ENCODE measurements at places on chromosomes 5 and 9.

DNA sequence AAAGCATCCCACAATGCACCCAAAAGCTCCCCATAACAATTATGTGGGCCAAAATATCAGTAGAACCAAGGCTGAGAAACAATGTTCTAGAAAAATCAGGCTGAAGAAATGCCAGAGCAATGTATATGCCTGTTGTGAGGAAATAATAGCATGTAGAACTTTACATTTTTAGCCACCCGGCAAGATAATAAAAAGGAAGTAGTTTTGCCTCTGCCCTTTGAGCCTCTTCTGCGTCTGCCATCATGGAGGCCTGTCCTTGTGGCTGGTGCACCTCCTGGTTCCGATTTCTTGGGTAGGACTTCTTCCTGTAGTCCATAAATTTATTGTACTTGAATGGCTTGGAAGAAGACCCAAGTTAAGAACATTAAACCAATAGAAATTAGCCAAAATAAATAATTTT, 38.9 kb upstream of the TNFAIP8 start:
- DNase-seq: no peak

DNA sequence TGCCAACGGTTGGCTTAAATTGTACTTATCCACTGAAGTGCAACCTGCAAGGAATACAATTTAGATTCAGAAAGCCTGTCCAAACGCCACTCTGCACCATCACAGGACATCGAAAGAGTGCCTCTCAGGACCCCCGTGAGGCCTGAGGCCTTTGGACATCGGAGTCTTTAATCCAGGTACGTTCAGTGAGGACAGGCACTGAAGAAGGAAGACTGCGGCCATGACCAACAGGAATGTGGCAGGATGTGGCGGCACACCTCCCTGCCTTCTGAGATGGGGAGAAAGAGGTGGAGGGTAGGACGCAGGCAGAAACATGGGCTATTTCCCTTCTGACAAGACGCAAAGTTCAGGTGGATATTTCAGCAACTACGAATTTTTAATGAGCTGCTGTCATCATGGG, 205.8 kb downstream of the FANCC start:
- no peak for DNase-seq

DNA sequence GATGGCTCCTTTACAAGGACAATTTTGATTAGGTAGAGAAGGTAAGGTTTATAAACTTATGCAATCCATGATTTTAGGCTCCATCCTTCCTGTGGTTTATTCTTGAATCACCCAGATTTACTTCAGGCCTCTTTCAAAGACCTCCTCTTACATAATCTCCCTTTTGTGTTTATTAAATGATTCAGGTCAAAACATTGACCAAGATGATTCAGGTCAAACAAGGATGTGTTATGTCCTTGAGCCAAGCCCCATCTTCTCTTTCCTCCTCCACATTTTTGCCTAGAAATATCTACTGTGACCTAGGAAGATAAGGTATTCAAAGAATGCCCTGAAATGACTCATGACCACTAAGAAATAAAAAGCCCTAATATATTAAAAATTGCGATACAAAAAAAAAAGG, 31.8 kb upstream of the TLR4 start:
- peak; percentile 3 for DNase-seq

DNA sequence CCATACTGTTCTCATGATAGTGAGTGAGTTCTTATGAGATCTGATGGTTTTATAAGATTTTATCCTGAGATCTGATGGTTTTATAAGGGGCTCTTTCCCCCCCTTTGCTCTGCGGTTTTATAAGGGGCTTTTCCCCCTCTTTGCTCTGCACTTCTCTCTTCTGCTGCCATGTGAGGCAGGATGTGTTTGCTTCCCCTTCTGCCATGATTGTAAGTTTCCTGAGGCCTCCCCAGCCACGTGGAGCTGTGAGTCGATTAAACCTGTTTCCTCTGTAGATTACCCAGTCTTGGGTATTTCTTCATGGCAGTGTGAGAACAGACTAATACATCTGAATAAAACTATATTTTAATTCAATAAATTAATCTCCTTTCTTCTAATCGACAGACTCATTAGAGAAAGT, 64.9 kb upstream of the ZSWIM6 start:
- DNase-seq: no peak

DNA sequence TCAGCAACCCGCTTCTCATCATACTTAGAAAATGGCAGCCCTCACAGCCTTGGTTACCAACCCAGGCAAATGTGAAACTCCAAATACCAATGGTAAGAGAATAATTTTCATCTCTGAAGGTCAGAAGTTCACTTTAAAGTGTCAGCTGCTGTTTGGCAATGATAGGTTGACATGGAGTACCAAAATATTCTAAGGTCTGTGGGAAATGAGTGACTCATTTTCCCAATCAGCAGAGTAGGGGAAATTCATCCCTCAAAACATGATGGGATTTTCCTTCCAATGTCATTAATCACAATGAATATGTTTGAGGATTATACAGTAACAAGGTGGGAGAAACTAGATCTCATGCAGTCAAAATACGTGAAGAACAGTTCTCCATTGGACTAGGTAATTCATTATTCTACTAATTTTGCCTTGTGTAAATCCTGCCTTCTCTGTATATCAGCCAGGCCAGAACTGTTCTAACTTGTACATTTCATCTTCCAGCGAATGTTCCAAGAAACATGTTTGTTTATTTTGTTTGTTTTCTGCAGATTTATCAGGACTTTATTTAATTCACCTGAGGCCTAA, 53.1 kb upstream of the ERBIN start:
- DNase-seq: peak; percentile 80

DNA sequence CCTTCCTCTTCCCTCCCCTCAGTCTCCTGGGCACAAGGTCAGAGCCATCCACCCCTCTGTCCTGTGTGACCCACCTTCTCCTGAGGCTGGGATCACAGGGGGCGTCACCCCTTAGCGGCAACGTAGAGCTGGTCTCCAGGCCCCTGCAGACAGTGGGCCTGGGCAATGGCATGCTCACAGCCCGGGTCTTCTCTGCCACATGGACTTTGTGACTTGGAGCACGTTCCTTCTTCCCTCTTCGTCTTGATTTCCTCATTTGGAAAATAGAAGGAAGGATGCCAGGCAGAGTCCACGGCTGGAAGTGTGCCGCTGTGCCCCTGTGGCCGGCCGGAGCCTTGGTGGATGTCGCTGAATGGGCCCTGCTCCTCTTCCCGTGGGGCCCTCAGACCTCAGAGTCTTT, 10.0 kb downstream of the RXRA start:
- DNase-seq: no peak

- DNase-seq: no peak
These were observed 22.3 kb downstream of the OBP2B start for GRCh38 chr9:133186736-133187135.

GRCh38 chr5:135137146-135137915, 103.3 kb upstream of the PITX1 start:
- no peak for DNase-seq

DNA sequence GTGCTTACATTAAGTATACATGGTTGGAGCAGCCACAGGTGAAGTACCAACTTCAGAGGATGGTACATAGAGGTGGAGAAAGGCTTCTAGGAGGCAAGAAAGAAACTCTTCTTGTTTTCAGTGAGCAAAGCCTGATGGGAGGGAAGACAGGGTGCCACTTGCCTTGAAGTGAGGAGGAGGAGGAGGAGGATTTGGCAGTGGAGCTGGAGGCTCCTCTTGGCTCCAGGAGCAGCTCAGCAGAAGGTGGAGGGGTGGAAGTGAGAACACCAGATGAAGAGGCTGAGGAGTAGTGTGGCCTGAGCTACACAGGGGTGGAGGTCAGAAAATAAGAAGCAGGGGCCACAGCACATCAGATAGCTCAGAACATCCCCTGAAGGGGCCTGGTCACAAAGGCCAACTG, 91.1 kb upstream of the SHISAL2B start:
- DNase-seq: no peak

GRCh38 chr5:132298298-132299212, 4.4 kb downstream of the SLC22A4 start:
- DNase-seq: no peak

DNA sequence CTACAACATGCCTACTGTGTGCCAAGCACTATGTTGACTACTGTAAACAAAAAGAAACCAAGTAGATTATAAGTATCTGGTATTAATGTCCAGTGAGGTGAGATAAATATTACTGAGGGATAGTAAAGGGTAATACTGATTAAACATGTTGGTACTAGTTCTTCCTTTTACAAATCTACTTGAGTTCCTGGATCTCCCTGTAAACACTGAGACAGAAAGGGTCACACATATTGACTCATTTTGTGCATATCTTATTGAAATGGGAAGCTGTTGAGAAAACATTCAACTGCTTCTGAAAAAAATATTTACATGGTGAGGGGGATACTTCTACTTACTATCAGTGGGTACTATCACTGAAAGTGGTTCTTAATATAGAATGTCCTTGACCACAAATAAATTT, 24.3 kb downstream of the EFNA5 start:
- DNase-seq: no peak

DNA sequence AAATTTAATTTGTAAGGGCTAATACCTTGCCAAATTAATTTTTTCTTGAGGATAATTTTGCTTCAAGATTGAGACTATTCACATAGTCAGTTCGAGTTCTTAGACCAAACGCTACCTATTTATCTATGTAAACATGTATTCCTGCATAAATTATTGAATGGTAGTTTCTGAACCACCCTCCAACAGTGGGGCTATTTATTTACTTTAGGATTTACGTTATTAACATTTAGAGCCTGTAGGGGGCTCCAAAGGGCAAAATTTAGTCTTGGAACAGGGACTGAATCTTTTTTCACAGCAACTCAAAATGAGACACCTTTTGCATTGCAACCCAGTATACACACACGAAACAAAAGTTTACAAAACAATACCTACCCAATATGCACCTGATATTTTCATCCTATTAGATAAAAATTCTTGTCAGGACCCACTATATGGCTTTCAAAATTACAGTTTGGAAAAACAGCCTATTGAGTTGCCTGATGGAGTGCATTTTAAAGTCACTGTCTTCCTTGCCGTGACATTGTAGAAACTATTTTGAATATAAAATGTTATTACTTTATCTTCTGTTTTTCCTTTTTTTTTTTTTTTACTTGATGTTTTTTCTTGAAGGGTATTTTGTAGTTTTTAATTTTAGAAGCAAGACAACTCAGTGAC, 47.1 kb upstream of the POU4F3 start:
- DNase-seq: peak; percentile 48

DNA sequence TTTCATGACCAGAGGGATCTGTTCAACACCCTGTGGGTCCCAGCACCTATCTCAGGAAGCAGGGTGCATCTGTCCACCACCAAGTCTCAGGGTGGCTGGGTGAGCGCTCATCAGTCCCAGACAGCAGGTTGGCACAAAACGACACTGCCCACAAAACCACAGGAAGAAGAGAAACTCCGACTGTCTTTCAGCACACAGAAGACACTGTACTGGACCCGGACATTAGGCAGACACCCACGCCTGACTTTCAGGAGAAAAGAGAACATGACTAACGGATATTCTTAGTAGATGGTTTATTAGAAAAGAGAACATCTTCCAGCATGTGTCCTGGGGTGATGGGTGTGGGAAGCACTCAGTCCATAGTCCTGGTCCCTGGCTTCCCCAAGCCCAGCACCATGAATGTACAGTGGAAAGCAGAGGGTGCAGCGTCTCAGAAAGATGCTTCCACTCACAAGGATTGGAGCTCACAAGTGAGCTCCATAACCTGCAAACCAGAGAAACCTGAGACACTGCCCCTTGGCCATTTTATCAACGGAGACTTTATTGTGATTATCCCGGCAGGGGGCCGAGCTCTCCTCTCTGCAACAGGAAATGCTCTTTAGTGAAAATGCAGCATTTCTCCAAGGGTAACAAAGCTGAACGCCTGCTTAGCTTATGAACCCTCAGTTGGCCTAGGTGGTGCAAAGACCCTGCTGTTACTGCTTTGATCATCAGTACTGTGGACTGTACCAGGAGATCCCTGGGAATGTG, 35.8 kb upstream of the LCP2 start:
- DNase-seq: no peak

DNA sequence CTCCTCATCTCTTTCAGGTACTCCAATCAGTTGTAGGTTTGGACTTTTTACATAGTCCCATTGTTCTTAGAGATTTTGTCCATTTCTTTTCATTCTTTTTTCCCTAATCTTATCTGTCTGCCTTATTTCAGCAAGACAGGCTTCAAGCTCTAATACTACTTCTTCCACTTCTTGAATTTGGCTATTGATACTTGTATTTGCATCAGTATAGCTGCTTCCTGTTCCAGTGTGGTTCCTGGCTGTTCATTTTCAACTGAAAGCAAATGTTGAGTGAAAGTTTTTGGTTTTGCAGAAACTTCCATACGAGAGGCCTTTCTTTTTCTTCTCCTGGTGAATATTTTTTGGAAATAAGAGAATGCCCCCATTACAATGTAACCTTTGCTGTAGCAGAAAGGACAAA, 12.0 kb upstream of the IFNA1 start:
- no peak for DNase-seq

All from fibroblast of skin of right quadriceps (primary cell).